ENCODE measurements at places on chromosomes 7 and 10. TPM values are rescaled to one million over a fixed set of nuclear protein-coding genes. Genes with fewer than 3 reads are reported as not detected.

OTUD1 gene
- 4.3 TPM for total RNA-seq

IRF5 gene
- total RNA-seq, result not detected

PLCE1 gene
- 3.5 TPM for total RNA-seq

TFR2 gene
- not detected for total RNA-seq
